Diencephalon (tissue), 1 donor: ENCODE measurements at places on chromosomes 5 and 9. TPM values are rescaled to one million over a fixed set of nuclear protein-coding genes. Genes with fewer than 3 reads are reported as not detected.

Gene OR1J2
- total RNA-seq: not detected

Gene LAMC3
- 3.7 TPM for total RNA-seq

Gene SPATA31C2
- not detected for total RNA-seq

Gene MLLT3
- total RNA-seq: 57.2 TPM

Gene PLEKHG4B
- 4.2 TPM for total RNA-seq

Gene ZNF483
- total RNA-seq: 65.7 TPM

Gene STX17
- total RNA-seq: 24.0 TPM
